ENCODE measurements at places on chromosomes 5 and 9. TPM values are rescaled to one million over a fixed set of nuclear protein-coding genes. Genes with fewer than 3 reads are reported as not detected.

Gene IL9
- total RNA-seq, result not detected

Gene SVEP1
- 0.05 TPM for total RNA-seq

Gene PNPLA7
- 2.4 TPM for total RNA-seq

Gene EXOC3
- total RNA-seq, result 35.6 TPM

Gene ROR2
- total RNA-seq, result 0.12 TPM

Gene F12
- 4.3 TPM for total RNA-seq

Gene MAP1B
- 401 TPM for total RNA-seq

Gene SIT1
- total RNA-seq, result not detected

Gene KCNN2
- 7.5 TPM for total RNA-seq

Gene PRDM9
- total RNA-seq, result not detected

Gene PCDHGB1
- total RNA-seq, result 0.82 TPM

Gene SLC25A2
- total RNA-seq, result not detected

Gene PRRT1B
- total RNA-seq, result not detected
